CD4-positive, alpha-beta T cell treated with Interleukin-10 for 1 hour (primary cell): ENCODE measurements at places on chromosomes 1 and 21.
A peak's percentile ranks its signal among the peaks of the same experiment; 100 is the strongest.

DNA sequence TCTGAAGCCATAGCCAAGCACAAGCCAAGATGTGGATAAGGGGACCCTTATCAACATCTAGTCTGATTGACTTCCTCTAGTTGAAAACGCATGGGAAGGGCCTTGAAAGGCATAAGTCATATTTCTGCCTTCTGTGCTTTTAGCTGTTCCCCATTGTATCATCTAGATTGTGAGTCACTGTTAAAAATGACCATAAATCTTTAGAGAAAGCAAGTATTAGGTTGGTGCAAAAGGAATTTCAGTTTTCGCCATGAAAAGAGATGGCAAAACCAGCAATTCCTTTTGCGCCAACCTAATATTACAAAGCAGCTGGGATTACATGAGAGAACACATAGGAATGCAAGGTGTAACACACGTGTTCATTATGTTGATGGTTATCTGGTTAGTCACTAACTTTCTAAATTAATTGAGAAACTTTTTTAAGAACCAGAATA, 63.6 kb downstream of the CLIC6 start:
- DNase-seq, result no peak

DNA sequence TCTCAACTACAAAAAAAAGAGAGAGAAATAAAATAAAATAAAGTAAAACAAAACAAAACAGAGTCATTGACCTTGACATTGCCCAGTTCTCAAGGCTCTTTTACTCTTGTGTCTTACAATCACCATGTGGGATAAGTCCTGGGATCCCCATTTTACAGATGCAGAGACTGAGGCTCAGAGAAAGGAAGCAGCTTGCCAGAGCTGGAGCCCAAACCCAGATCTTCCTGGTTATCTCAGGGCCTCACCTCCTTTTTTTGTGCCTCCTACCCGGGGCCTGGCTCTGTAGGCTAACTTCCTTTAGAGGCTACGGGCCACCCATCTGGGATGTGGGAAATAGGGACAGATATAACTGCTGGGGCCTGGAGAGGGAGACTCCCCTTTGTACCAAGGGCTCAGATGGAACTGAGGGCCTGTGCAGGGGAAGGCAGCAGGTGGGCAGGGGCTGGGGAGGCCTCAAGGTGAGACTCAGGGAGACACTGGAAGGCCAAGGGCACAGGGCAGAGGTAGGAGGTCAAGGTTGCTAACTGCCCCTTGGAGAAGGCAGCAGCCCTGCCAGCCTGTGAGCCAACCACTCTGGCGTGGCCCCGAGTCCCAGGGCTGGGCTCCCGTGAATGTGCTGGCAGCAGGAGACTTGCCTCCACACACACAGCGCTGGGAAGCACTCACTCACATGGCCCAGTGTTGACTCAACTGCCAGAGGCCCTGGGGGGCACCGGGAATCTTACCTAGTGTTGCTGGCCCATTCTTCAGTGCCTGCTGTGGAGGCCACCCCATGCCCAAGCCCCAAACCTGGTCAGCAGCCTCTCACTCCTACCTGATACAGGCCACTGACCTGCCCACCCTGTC, 6.5 kb upstream of the ECE1 start:
- no peak for DNase-seq

DNA sequence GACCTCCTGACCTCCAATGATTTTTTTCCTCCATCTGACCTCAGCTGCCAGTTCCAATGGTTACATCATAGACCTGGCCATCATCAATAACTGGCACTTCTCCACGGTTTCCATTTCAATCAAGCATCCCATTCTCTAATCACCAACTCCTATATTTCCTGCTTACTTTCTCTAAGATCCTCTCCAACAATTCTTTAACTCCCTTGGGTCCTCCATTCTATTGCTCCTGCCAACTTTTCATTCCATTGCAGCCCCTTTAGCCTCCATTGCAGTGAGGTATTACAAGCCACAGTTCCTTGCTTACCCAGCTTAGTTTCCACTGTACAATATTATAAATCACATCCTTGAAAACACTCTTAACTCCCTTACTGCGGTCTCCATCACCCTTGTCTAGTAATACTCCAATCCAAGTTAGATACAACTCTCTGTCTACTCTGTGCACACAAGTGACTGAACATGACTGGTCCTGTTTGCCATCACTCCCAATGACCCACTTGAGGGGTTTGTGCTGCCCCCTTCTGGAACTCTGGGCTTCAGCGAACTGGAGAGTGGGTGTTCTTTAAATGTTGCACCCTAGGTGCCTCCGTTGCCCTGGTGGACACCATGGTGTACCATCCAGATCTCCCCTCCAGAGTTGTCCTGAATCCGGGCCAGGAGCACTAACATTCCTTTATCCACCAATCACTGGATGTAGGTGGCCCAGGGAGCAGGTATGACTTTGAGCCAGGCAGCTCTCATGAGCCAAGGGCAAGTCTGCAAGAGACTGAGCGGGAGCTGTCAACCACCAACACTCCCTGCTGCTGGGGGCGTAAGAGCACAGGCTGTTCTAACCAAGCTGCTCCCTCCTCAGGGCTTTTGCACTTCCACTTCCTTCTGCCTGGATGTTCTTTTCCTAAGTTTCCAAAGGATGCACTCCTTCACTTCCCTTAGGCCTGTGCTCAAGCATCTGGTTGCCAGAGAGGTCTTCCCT, 3.7 kb upstream of the FNDC7 start:
- DNase-seq, result peak; percentile 81

GRCh38 chr1:89261926-89262515, 10.6 kb downstream of the GBP5 start:
- DNase-seq, result no peak

DNA sequence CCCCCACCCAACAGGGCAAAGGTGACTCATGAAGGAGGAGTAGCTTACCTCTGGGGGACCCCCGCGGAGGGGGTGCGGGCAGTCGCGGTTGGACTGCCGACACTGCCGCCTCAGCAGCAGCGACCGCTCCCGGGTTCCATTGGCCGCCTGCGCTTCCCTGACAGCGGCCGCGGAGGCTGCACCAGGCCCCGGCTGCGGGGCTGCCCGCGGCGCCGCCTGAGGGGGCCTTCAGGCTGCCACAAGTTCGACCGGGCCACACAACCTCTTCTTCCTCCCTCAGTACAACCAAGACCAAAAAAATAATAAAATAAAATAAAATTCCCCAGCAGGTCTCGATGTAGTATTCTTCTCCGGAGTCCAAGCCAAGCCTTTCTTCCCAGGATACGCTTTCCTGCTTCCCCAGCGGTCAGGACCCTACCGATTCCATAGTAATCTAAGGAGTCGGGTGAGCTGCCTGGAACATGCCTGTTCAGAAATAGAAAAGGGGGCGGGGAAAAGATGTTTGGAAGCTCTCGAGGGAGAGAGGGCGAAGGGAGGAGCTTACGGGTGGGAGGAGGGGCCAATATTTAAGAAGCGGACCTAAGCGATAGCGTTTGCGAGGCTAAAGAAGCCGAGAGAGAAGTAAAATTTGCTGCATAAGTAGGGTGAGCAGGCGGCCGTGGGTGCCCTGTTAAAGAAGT, at the start of gene PI4KB:
PI4KB (minus strand) TSS at position 194 of the 680 bp plus-strand sequence. CDS start 10,935 bp downstream, outside the sequence.
- peak; percentile 97 for DNase-seq
